ENCODE measurements at places on chromosomes 4 and X.

- no peak for DNase-seq
These were observed 68.4 kb downstream of the TAPT1 start for GRCh38 chr4:16157609-16158503.

GRCh38 chr4:144785961-144786360, 140.0 kb downstream of the HHIP start:
- DNase-seq = no peak

- no peak for DNase-seq
These were observed 24.2 kb downstream of the SMPX start for GRCh38 chrX:21733705-21734104.

GRCh38 chr4:93469560-93469959, 359.0 kb upstream of the ATOH1 start:
- DNase-seq = no peak

- no peak for DNase-seq
These were observed 94.1 kb upstream of the TLR2 start for GRCh38 chr4:153589703-153590595.

DNA sequence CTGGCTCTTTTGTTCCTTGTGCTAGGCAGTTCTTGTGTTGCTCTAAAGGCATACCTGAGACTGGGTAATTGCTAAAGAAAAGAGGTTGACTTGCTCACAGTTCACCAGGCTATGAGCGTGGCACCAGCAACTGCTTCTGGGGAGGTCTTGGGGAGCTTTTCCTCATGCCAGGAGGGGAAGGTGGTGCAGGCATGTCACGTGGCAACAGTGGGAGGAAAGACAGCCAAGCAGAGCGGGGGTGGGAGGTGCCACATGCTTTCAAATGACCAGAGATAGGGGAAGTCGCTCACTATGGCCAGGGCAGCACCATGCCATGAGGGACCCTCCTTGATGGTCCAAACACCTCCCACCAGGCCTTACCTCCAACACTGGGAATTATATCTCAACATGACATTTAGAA, 4.7 kb downstream of the MAGEB17 start:
- no peak for DNase-seq

GRCh38 chrX:84358271-84358670, 144.0 kb downstream of the HDX start:
- no peak for DNase-seq

DNA sequence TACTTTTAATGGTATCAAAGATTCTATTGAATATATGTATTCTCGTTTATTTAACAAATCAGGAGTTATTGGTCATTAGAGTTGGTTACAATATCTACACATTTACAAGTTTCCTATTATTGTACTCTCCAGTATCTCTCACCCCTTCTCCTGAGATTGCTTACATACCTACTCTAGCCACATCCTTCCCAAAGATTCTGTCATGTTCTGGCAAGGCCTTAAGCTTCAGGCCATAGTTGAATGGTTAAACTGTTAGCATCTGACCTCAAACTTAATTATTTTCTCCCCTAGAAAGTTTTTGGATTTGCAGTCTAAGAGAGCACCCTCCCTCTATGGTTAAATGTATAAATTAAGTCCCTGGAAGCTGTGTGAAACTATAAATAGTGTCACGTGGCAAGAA, 784.2 kb downstream of the GLUD2 start:
- DNase-seq = peak; percentile 19

- no peak for DNase-seq
These were observed 161.7 kb downstream of the RBMX2 start for GRCh38 chrX:130563476-130563875.

DNA sequence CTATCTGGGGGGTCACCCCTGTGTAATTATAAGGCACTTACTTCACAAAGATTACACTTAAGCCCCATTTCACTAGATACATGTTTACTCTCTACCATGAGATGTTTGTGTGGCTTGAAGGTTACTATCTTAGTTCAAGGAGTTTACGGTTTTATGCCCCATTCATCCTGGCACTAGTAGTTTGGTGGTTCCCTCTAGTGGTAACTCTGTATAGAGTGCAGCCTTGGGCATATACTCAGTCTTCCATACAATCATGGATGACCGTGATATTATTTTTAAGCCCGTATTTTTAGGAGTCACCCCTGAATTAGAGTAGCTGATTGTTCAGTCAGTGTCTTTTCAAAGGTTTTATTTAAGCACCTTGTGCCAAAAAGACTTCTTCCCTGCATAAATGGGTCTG, 109.9 kb upstream of the FAM47C start:
- peak; percentile 13 for DNase-seq

DNA sequence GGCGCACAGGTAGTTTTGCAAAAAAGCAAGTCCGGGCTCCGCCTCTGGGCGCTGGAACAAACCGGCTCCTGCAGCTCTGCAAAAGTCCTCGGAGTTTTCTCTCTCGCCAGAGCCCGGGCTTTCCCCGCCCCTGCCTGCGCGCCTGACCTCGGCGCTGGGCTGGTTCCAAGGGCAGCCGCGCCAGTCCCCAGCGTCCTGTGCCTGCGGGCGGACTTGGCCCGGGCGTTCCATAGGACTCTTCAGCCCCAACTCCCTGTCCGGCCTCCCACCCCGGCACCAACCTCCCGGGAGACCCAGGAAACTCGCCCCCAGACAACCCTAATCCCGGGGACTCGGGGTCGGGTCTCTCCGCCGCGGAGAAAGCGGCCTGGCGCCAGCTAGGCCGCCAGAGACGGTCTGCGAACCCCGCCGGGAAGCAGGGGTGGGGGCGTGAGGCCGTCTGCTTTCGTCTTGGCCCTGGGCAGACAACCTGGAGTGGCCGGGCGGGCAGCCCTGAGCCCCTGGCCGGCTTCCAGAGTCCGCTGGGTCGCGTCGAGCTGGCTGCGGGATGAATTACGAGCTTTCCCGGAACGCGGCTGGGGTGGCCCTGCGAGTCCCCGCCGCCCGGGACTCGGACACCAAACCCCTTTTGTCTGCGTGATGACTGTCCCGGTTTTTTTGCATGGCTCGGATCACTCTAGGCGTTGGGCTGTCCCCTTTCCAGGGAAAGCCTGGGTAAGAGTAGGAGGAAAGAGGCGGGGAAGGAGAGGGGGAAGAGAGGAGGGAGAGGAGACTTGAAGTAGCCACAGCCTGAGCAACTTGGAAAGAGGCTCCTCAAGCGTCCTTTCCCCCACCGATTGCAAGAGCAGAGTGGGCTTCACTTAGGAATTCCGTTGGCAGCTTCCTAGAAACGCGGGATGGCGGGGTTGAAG, 916 bp downstream of the MXRA5 start:
- DNase-seq = peak; percentile 52

- no peak for DNase-seq
These were observed 917.8 kb downstream of the ADGRL3 start for GRCh38 chr4:62117886-62118285.

GRCh38 chr4:106369456-106370060, 980 bp upstream of the GIMD1 start:
- DNase-seq = peak; percentile 80

GRCh38 chrX:13220916-13221315, 98.9 kb downstream of the ATXN3L start:
- peak; percentile 84 for DNase-seq

DNA sequence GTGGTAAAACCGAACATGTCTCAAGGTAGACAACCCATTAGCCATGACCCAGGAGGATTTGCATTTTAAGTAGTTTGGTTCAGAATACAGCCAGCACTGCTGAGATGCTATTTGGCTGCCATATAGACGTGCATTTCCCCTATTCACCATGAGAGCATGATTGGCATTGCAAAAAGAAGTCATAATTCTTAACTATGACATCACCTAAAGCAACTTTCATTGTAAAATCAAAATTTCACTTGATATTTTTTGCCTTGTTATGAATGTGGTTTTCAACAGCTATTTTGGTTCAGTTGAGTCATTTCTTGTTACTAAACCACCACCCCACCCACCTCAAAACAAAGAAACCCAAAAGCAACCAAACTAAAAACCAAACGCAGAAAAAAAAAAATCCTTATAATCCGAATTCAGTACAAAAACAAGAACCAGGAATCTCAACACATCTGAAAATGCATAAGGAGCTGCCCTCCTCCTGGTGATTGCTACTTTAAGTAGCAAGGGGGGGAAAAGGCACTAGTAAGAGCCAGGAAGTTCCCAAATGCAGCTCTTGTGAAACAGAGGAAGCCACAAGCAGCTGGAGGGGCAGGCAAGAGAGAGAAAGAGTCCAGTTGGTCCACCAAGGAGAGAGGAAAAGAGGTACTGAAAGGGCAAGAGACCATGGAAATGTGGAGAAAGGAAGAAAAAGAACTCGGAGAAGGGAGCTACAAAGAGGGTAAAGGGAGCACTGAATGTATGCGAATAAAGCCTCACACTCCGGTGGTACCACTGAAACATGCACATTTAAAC, 3.1 kb downstream of the SLITRK4 start:
- no peak for DNase-seq
